ENCODE measurements at places on chromosomes 3 and 15.

DNA sequence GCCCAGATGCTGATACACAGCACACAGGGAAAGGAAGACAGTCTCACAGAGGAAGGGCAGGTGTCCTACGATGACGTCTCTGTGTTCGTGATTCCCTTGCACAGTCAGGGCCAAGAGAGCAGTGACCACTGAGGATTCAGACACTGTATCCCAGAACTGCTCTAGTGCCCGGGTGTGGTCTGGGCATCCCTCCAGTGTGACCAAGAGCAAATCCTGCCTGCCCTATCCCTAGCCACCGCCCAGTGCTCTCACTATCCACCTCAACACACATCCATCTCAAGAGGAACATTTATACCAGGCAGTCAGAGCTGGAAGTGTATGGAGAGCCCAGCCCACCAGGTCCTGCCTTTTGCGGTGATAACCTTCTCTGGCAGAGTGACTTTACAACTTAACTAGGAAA lies 4.1 kb downstream of the PPM1M start:
- DNase-seq, result no peak

GRCh38 chr3:140863580-140864009 lies 78.0 kb upstream of the SLC25A36 start:
- DNase-seq, result peak; percentile 47

DNA sequence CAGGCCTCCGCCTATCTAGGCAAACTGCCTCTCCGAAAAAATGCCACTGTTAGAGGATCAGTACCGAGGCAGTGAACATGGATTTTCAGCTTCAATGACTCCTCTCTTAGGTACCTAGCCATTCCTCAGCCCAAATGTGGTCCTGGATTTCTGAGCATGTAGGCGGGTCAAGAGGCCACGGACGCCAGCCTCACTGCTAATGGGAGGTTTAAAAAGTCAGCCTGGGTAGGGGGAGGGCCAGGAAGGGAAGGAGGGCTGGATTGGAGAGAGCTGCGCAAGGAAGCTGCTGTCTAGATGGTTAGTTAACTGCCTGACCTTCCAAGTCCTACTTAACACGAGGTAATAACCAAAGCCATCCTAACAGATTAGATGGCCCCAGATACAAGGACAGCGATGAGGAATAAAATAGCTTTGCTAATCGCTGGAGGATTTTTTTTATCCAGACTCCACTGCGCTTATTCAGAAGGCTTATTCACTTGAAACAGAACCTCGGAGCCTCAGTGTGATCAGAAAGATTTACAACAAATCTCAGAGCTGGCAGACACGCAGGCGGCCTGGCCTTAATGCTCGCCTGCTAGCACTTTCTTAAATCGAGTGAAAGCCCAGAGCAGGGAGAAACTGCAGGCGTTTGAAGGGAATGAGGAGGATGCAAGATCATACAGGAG lies 34.3 kb downstream of the TLE3 start:
- DNase-seq, result no peak

GRCh38 chr3:128311441-128311844 lies 155.2 kb downstream of the DNAJB8 start:
- no peak for DNase-seq

- DNase-seq, result no peak
Observed at GRCh38 chr3:31455524-31455923, 77.2 kb upstream of the STT3B start.

DNA sequence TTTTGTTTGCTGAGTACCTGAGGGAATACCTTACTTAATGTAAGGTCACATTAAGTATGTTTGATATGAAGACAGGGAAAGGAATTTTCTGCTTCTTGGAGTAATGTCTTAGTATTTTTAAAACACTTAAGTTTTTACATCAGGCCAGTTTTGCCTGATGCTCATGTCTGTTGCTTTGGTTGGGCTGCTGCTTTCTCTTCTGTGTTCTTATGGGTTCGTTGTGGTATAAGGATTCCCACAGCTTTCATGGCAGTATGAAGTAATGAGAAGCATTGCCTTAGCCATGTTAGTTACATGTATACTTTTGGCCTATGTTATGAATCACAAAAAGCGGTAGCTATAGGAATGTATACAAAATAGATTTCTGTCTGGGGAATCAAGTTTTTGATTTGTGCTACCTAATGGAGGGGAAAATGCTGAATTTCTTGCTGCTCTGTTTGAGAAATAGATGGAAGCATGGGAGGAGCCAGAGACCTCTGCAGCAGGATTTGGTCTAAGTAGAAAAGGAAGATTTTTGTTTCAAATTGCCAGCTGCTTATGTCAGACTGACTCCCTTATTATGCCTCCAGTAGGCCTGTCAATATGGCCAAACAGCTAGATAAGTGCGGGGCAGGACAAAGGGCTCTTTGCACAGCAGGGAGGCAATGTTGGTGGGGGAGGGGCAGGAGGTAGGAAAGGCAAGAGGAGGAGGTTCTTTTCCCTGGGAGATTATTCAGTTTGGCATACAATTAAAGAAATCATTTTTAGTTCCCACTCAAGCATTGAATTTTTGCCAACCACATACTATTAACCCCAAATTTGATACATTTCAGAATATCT lies 5.2 kb downstream of the SETD5 start:
- no peak for DNase-seq

- DNase-seq, result no peak
Observed at GRCh38 chr15:64560501-64560900, 100.1 kb downstream of the ZNF609 start.

GRCh38 chr3:72633121-72633520 lies 215.1 kb downstream of the SHQ1 start:
- no peak for DNase-seq

DNA sequence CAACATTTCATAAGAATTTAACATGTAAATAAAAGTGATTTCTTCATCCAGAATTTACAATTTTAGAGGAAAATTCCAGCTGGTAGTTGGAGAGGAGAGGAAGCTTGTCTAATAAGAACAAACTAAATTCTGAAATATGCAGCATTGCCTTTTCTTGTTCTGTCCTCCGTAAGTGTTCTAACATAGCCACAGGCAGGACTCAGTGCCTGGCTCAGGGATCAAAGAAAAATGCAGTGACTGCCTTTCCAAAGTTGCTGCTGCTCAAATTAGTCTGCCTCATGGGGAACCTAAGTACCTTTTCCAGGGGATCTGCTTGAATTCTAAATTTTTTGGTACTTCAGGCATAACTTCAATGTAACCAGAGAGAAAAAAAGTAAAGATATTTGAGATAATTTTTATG lies 713.0 kb upstream of the CADM2 start:
- DNase-seq, result no peak

- no peak for DNase-seq
Observed at GRCh38 chr3:127959873-127960272, 44.8 kb downstream of the KBTBD12 start.

DNA sequence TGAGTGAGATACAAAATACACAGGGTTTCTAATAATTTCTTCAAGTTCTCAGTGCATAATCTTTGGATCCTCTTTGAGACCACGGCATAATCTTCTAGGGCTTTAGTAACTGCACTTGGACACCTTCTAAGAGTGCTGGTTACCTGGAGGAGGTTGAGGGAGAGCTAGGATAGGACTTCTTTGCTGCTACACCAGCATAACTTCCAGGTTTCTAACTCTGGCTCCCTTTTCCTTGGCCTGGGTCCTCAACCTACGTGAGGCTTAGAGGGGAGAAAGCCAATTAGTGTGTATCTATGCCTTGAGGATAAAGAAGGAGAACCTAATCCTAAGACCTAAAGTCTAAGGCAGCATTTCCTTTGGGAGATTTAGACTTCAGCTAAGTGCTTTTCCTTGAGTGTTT lies 184.8 kb downstream of the LSAMP start:
- DNase-seq, result no peak

- DNase-seq, result no peak
Observed at GRCh38 chr3:65126527-65127410, 439.0 kb upstream of the ADAMTS9 start.

GRCh38 chr3:47005212-47006144 lies 26.0 kb downstream of the NBEAL2 start:
- DNase-seq, result no peak

DNA sequence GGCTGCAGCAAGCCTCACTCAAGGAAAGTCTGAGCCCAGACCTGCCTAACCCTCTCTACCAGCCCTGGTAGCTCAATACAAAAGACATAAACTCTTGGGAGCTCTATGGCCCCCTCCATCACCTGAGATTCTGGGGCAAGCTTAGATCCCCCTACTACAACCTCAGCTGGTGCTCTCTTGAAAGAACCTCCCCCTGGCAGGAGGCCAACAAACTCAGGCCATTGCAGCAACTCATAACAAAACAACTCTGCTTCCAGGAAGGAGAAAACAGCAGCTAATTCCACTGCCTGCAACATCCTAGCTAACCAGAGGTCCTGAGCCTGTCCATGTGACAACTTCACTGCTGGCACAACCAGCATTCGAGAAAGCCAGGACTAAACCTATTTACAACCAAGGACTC lies 169.2 kb downstream of the ROBO1 start:
- no peak for DNase-seq

DNA sequence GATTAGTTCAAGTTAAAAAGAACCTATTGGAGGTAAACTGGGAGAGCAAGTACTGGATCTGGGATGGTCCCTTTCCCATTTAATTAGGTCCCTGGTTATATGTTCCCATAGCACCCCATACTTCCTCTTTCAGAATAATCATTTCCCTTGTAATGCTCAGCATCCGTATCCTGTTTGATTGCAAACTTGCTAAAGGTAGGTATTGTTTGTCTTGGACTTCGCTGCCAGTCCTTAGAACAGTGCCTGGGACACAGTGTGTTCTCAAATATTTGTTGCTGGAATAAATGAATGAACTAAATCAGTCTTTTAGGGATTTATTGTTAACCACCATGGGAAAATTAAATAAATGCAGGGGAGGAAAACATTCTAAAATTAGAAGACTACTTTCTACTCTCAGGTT lies 299.8 kb downstream of the GRM7 start:
- no peak for DNase-seq

DNA sequence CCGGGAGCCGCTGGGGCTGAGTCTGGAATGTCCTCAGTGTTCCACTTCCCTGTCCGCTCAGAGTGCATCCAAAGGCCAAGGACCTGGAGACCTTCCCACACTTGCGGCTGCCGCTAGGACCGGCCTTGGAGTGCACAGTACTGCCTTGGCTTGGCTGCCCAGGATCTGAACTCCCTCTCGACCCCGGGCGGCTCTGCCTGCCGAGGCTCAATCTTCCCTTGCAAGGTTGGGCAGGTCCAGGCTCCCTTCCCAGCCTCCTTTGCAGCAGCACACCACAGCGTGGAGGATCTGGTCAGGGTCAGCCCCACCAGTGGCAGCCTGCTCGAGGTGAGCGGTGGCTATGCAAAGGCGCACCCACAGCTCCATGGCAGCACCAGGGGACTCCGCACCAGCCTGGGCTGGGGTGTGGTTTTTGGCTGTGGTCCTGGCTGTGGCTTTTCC lies 69.2 kb downstream of the PLXNA1 start:
- DNase-seq, result no peak

GRCh38 chr15:100560323-100560722 lies 31.6 kb upstream of the CERS3 start:
- DNase-seq, result no peak

DNA sequence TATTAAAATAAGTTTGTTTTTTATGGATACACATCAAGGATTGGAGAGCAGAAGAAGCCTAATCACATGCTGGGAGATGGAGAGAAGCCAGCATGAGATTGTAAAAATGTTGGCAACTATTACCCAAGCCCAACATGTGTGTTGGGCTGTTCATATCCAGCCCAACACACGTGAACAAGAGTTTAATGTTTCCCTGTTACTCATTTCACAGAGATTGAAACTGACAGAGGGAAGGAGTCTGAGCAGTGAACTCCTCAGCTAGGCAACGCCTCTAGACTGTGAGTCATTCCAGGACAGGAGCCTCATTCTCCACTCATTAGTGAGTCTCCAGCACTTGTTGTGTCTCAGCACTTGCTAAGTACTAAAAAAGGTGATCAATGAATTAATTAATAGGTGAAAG lies 43.2 kb upstream of the CMSS1 start:
- no peak for DNase-seq

DNA sequence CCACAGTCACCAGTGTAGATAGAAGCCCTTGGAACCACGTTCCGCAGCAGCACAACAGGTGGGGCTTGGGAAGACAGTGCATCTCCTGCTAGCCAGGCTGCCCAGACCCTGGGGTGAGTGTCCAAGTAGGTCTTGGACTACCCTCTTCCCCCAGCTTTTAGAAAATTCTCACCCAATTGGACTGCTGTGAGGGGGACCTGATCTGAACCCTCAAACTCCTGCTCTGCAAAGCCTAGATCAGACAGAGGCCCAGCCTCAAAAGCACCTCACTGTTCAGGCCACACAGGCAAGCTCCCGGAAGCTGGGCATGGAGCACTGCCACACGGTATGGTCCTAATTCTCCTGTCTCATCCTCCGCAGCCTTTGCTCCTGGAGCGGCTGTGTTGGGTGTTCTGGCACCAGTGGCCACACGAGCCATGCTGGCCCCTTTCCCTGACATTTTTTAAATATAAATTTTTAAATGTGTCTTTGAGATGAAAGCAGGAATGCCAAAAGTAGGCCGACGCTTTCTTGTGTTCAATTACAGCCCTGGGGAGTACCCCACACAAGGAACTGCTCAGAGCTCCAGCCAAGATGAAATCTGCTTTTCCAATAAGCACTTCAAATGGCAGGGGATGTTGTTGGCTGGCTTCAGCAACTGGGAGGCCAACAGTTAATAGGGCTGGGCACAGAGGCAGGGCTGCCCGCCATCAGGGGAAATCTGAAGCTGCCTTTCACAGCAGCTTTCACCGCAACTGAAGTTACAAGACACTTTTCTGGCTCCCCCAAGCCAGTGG lies 40.9 kb downstream of the CPN2 start:
- no peak for DNase-seq

GRCh38 chr3:31853580-31853979 lies 127.5 kb downstream of the OSBPL10 start:
- DNase-seq, result no peak

GRCh38 chr3:24494618-24495325 lies at the start of gene THRB:
Gene THRB, minus strand, starts transcription at chr3:24494850.
- no peak for DNase-seq

DNA sequence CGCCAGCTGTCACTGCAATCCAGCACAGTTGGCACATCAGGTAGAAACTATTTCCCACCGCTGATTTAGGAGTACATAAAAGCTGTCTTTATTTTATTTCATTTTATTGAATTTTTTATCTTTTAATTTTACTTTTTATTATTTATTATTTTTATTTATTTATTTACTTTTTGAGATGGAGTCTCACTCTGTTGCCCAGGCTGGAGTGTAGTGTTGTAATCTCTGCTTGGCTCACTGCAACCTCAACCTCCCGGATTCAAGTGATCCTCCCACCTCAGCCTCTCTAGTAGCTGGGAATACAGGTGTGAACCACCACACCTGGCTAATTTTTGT lies 31.0 kb downstream of the SRGAP3 start:
- no peak for DNase-seq

Measured in stimulated activated CD4-positive, alpha-beta T cell treated with anti-CD3 and anti-CD28 coated beads, Interleukin-4, amount 100 ng/mL, for 24 hours (primary cell).